Activated T-helper 1 cell treated with anti-CD3 and anti-CD28 coated beads, Interleukin-2, amount 50 U/mL, for 16 hours (primary cell): ENCODE measurements at places on chromosomes 5 and 9.

GRCh38 chr5:40754381-40755092, 1.2 kb downstream of the TTC33 start:
- no peak for DNase-seq

DNA sequence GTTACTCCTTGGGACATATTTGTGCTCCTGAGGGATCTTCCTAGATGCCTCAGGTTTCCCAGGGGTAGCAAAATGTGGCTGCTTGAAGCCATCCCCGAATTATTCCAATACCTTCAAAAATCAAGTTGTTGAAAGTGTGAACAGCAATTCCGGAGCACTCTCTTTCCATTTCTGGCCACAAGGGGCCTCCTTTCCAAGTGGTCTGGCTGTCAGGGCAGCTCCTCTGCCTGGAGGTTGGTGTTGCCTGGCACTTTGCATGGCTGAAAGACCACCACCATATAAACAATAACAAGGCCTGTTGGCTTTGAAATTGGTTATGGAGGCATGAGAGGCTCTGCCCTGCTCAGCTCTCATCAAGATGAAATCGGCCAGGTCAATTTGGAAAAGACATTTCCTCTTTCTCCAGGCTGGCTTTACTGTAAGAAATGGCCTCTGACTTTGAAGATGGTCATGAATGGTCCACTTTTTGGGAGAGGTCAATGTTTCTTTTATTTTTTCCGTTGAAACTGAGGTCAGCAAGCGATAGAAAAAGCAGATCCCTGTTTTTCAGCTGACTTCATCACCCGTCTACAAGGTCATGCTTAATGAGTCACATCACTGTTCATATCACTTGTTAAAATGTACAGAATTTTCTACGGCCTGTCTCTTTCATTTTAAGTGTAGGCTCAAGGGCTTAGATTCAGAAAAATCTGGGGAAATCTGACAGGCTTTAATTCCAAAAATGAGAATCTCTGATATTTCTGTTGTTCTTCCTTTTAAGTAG, 481.1 kb upstream of the ZNF608 start:
- no peak for DNase-seq

- DNase-seq, result no peak
Measured at GRCh38 chr9:17571825-17572224, 7.0 kb upstream of the SH3GL2 start.

- DNase-seq, result no peak
Measured at GRCh38 chr5:161311146-161311708, 235.3 kb downstream of the GABRB2 start.
